Fibroblast of skin of right biceps (primary cell): ENCODE measurements at places on chromosomes 5 and 9.

- peak; percentile 94 for DNase-seq
Observed at GRCh38 chr5:130992095-130992494, 173.0 kb downstream of the HINT1 start.

DNA sequence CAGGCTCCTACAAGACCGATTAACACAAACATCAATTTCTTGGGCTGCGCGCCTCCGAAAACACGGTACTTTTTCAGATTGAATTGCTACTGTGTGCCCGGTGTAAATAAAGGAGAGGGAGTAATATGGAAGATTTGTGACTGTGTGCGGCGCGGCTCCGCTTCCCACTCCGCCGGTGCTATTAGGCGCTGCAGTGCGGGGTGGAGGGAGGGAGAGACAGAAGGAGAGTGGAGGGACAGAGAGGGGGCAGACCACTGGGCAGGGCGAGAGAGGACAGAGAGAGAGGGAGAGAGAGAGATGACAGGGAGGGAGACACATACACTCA is 24.7 kb upstream of the RNU6ATAC start:
- no peak for DNase-seq

- DNase-seq, result no peak
Observed at GRCh38 chr5:147451193-147451592, 58.7 kb downstream of the DPYSL3 start.

DNA sequence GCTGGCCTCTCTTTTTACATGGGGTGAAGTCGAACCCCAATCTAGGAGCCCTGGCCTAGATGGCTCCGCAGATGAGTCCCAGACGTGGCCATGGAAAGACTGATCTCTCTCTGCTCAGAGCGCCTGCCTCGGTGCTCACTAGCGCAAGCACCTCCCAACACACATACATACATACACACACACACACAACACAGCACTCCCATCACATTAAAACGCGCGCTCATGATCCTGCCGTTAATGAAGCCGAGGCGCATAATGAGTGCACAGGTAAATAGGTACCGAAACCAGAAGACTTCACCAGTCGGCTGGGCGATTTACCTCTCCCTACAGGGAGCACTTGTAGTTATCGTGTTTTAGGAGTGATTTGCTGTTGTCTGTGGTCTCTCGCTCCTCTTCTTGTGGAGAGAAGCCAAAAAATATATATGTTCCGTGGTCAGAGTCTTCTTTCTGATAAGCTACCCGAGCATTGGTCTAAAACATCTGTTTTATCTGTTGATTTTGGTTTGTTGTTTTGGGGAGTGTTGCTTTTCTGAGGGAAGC is 207.7 kb downstream of the MEF2C start:
- DNase-seq, result no peak

DNA sequence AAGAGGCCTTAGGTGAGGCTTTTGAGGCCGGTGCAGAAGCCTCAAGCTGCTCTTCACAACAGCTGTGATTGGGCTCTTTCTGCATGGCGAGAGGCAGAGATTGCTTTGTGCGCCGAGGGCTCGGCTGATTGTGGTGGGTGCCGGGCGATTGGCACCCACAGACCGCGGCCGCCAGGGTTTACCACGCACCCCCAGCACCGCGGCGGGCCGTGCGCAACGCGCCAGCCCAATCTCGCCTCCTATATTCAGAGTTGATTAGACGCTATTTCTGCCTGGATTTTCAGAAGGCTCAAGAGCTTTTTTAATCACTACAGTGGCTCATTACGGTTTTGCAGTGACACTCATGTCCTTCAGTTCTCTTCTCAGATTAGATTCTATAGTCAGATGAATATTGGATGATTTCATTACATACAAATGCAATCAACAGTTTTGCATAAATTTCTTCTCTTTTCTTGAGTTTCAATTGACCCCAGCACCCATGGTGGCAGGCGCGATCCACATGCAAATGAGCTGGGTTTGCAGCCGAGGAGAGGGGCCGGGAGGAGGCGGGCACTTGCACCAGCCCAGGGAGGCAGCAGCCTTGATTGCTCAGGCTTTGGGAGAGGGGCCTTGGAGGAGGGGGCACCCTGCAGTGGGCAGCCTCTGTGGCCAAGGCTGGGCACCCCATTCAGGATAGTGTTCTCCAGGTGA is 33.8 kb upstream of the PTGS1 start:
- no peak for DNase-seq

DNA sequence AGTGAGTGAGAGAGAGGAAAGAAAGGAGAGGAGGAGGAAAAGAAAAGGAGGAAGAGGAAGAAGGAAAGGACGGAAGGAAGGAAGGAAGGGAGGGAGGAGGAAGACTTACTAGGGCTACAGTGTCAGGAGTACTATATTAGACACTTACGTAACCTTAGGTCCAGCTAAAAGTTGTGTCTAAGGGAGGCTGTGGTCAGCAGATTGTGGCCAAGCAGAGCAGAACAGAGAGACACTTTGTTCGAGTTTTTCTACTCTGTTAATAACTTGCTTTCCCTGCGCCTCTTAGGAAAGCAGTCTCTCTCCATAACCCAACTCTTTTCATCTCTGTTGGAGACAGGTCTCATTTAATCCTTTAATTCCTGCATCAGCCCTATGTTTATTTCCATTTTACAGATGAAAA is 138.9 kb downstream of the KCNN2 start:
- no peak for DNase-seq

DNA sequence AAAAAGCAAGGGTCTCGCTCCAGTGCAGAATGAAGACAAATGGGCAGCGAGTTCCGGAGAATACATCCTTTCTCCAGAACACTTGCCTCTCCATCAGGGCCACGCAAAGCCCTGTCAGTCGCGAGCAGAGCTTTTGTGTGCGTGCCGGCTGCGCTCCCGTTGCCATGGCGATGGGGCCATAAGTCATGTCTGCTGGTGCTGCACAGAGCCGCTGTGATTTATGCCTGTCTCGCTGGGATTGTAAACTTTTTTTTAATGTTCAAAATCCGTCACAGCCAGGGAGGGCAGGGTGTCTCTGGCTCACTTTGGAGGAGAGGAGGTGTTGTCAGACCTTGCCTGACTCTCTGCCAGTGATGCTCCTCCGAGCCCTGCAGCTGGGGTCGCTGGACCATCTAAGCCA is 272.7 kb downstream of the TRIM32 start:
- peak; percentile 46 for DNase-seq

- no peak for DNase-seq
Observed at GRCh38 chr9:14351221-14351836, 37.4 kb upstream of the NFIB start.

DNA sequence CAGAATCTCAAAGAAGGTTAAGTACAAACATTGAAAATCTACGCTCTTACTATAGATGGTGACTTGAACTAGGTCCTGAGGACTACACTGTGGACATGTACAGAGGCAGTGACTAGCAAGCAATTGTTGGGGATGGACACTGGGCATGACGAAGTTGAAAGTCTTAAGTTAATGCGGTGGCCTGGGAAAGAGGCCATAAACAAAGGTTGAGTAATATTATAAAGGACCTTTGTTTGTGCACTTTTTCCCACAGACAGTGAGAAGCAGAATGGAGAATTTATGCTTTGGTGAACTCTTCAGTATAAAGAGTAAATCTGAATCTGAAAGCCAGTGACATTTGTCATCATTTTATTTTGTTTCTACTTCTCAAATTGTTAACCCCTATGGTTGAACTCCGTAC is 15.3 kb downstream of the ALDH1A1 start:
- DNase-seq, result no peak

GRCh38 chr5:157165668-157166067 is 396 bp downstream of the GARIN3 start:
- no peak for DNase-seq

GRCh38 chr5:58921159-58921558 is 338.3 kb downstream of the RAB3C start:
- peak; percentile 57 for DNase-seq

DNA sequence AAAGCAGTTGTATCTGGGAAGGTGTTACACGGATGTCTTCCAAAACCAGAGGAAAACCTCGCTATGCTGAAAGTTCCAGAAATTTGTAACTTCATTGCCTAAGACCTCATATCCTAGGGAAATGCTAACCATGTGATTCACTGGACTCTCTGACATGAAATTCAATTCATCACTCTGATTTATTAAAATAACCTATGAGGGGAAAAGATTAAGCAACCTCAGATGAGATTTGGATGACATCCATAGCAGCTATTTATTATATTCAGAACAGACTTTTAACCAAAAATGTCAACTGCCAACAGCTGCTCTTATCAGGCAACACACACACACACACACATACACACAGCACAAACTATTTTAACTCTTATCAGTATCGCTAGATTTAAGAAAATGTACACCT is 1006.4 kb upstream of the CTNND2 start:
- DNase-seq, result peak; percentile 41
